Stimulated activated CD4-positive, alpha-beta T cell treated with anti-CD3 and anti-CD28 coated beads, Interleukin-1b, Interleukin-23, amount 100 ng/mL, for 24 hours (primary cell): ENCODE measurements at places on chromosomes 6 and 20.

- no peak for DNase-seq
These were observed 13.8 kb upstream of the IYD start for GRCh38 chr6:150354754-150355571.

- DNase-seq = no peak
These were observed 129.1 kb upstream of the SALL4 start for GRCh38 chr20:51931371-51931781.

DNA sequence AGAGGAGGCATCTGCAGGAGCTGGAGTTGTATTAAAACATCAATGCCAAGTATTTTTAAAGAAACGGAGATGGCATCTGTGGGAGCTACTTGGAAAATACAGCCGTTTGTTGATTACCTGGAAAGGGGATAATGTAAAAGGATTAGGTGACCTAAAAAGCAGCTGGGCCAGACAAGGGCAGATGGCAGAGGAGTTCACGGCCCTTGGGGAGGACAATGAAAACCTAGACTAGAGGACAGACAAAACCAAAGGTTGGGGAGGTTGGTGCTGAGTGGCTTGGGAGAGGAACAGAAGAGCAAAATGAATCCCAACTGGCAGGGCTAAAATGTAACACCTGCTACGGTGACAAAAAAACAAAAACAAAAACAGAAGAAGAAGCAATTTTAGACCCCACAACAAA, 260.5 kb upstream of the JARID2 start:
- no peak for DNase-seq

GRCh38 chr6:39927159-39927558, 7.1 kb downstream of the MOCS1 start:
- no peak for DNase-seq

- no peak for DNase-seq
These were observed 68.6 kb downstream of the ARHGAP18 start for GRCh38 chr6:129641344-129641743.

GRCh38 chr6:80156221-80156620, 49.8 kb downstream of the BCKDHB start:
- DNase-seq = no peak

DNA sequence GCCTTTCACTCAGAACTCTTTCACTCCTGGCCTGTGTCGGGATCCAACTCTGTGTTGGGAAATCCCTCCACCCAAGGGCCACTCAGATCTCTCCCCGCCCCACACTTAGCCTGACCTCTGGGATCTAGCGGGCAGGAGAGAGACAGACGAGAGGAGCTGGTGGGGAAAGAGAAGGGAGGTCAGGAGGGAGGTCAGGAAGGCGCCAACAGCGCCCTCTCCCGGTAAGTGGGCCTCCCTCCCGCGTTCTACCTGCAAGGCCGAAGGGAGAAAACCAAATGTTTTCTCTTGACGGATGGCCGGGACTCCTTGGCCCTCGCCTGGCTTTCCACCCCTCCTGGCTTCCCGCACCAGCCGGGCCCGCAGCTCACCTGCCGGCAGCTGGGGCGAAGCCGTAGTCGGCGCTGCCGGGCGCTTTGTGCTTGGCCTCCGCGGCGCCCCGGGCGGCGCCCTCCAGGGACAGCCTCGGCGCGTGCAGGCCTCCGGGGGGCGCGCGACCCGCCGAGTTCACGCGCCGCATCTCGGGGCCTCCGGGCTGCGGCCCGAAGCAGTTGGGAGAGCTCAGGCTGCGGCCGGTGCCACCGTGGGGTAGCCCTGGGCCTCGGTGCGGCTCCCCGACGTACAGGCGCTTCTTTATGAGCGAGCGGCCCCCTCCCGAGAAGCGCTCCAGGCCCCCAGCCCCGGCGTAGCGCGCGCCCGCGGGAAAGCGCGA, 38.2 kb downstream of the C6orf132 start:
- peak; percentile 74 for DNase-seq

DNA sequence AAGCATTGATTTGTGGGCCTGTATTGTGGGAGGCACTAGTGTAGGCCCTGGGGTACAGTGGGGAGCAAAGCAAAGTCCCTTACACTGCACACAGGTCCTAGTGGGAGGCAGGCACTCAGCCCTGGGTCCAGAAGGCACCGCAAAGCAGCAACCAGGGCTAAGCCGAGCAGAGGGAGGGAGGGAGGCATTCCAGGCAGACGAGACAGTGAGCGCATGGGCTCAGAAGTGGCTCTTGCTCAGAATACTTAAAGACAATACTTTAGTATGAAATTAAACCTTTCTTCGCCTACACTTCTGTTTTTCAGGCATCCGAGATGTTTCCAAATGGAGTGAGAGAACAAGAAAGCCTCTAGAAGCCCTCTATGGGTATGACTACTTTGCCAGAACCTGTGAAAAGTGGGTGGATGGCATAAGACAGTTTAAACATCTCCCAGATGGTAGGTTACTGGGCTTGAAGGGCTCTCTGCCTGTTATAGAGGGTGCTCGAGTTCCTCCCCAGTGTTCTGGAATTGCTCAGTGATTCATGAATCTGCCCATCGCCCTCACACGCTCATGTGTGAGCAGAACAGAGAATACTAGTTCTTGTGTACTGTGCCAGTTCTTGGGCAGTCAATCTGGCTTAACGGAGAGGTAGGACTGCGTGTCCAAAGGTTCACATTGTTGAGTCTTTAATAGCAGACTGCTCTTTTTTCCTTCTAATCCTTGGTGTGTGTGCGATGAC, 18.7 kb downstream of the BPHL start:
- DNase-seq = no peak

DNA sequence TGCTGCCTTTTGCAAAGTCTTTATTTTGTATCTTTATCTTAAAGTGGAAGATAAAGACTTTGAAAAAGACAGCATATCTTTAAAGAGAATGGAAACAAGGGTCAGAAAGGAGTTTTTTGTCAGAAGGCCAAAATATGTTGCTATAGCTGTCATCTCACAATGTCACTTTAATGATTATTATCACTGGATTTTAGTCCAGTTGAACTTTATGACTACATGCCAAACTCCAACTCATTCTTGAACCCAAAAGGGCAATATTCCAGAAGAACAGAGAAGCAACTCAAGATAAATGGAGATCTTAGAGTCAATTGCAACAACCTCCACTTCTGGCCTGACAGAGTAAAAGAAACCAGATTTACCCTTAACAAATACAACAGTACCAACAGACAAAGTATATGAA, 47.3 kb upstream of the CLIC5 start:
- DNase-seq = no peak
